Stimulated activated CD8-positive, alpha-beta memory T cell treated with anti-CD3 and anti-CD28 coated beads, Interleukin-2, amount 100 ng/mL, for 1 hour (primary cell): ENCODE measurements at places on chromosomes 2 and 18.

DNA sequence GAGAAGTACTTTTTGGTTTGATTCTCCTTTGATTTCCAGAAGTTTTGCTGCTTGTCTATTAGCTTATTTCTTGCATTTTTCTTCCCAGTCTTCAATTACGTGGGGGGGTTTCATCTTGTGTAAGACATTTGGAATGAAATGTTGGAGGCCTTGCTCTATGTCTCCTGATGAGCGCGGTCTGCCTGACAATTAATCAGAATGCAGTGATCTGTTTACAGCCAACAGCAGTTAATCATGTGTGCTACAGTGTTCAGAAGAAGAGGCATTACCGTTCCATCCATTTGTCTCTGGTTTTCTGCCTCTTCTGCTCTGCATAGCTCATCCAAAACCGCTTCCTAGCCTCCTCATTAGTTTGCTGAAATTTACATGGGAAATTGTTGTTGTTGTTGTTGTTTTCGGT lies 134.4 kb upstream of the ST6GAL2 start:
- no peak for DNase-seq

DNA sequence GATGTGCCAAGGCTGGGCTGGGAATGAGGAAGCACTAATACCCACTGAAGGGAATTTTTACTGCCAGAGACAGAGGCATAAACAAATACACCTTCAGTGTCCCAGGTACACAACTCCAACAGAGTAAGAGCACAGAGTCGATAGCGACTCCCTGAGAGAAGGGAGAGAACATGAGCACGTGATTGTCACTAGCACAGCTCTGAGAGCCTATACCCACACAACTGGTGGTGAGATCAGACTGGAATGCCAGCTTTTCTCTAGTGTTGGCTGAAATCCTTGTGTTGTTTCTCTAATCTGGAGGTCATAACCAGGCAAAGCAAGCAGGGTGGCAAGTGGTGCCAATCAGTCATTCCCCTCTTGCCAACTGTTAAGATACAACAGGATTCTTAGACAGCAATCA lies 377.2 kb downstream of the CNTNAP5 start:
- DNase-seq, result no peak

- no peak for DNase-seq
These were observed 320.3 kb downstream of the RNF144A start for GRCh38 chr2:7237466-7237865.

DNA sequence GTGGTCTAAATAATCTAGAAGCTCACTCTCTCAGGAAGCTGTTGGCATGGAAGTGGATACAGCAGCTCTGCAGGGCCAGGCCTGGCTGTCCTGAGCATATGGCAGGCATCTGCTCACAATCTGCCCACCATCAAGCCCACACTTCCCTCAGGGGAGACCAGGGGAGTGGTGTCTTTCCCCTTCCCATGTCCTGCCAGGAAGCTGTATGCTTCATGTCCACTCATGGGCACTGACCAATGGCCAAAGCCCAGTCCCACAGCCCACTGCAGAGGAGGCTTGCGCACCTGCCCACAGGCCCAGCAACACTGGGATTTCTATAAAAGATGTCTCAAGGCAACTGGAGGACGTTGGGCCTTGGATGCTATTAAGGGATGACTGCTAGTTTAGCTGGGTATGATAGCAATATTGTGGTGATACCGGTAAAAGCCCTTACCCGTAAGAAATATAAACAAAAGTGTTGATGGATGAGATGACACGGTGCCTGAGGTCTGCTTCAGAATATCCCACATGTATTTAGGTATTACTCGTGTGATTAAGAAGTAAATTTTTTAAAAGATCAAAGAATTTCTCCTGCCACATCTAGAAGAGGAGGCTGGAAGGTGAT lies 106.7 kb upstream of the CTDP1 start:
- no peak for DNase-seq
